Right renal cortex interstitium (tissue), 3 donors: ENCODE measurements at places on chromosomes 16 and 17.

DNA sequence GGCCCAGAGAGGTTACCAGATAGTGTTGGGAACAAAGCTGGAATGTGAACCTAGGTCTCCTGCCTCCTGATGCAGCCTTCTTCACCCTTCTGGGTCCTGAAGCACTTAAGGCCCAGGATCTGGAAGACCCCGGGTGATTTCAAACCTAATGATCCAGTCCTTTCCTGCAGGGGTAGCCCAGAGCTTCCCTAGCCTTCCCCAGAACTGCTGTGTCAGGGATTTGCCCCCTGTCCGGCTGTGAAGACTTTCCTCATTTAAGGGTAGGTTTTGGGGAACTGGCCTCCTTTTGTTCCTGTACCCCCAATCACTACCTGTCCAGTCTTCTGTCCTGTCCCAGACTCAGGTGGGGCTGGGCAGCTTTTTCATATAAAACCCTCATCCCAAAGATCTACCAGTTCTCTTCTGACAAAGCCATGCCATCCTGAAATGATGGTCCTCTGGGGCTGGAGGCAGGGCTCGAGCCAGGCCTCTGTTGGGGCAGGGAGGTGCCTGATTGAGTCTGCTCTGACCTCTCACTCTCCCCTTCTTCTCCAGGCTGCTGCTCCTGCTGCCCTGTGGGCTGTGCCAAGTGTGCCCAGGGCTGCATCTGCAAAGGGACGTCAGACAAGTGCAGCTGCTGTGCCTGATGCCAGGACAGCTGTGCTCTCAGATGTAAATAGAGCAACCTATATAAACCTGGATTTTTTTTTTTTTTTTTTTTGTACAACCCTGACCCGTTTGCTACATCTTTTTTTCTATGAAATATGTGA is 1.3 kb downstream of the MT1X start:
- no peak for DNase-seq

DNA sequence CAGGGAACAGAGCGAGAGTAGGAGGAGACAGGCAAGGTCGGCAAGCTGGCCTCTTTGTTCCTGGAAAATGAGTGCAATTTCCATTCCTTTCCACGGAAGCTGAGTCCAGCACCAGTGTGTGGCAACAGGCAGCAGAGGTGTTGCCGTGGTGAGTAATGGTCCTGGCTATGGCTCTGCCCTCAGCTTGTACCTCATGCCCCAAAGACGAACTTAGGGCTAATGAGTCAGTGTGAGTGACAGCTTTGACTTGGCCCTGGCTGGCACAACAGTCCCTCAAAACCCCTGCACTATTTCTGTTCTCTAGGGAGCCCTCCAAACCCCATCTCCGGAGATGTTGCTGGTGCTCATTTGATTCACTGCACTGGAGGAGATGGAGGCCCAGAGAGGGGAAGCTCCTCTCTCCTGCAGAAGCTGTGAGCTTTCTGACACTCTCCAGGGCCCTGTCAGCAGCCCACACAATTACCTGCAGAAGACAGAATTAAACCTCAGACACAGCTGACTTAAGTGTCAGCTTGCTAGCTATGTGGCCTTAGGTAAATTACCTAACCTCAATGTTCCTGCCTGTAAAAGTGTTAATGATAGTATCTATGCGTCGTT is 129.9 kb downstream of the TMEM132E start:
- DNase-seq = no peak

DNA sequence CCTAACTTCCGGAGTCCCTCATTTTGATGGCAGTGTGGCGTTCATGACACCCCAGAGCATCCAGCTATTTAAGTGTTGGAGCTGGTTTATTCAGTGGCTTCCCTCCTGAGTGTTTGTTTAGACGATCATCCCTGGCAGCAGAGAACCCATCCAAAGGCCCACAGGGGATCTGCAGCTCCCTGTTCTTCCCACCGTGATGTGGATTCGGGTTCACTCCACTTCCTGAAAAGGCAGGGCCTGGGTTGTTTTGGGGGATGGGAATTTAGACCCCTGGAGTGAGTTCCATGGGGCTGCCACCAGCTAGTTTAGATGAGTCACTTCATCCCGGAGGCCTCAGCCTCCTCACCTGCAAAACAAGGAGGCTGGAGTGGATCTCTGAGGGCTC is 2.3 kb downstream of the KSR1 start:
- DNase-seq = no peak

DNA sequence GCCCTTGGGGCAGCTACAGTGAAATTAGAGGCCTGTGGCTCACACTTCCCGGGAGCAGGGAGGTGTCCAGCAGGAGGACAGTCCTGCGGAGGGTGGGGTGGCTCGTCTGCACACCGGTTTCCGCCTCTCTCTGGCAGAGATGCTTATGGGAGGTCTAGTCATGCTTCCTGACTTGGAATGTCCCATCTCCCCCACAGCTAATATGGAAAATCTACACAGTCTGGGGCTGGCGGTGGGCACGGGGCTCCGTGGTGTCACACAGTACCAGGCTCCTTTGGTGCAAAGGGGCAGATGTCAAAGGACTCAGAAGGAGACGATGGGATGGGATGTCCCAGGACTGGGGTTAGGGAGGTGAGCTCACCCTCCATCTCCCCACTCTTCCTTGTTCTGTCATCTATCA is 44.1 kb upstream of the DOC2B start:
- DNase-seq = no peak

DNA sequence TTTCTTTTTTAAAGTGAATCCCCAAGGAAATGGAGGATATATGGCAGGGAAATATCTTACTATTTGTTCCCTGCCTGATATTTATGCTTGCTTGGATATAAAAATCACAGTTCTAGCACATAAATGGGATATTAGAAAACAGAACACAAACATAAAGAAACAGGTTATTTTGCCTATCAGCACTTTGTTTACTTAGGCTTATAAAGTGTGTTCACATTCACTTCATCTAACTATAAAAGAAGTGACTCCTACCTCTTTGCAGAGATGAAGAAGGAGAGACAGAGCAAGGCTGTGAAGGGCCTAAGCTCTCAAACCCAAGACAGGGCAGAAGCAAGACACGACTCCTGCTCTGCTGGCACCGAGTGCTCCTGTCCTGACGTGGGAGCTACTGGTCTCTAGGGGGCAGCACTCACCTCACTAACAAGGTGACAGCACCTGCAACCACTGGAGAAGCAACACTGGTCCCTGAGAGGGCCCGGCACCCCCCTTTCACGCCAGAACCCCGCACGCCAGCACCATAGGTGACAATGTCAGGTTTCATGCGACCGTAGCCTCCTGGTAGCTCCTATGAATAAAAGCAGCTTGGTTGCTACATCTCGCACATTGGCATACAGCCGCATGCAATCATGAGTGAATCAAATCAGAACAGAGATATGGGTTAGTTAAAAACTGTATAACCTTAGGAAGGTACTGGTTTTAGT is 32.0 kb downstream of the MBTPS1 start:
- peak; percentile 43 for DNase-seq

DNA sequence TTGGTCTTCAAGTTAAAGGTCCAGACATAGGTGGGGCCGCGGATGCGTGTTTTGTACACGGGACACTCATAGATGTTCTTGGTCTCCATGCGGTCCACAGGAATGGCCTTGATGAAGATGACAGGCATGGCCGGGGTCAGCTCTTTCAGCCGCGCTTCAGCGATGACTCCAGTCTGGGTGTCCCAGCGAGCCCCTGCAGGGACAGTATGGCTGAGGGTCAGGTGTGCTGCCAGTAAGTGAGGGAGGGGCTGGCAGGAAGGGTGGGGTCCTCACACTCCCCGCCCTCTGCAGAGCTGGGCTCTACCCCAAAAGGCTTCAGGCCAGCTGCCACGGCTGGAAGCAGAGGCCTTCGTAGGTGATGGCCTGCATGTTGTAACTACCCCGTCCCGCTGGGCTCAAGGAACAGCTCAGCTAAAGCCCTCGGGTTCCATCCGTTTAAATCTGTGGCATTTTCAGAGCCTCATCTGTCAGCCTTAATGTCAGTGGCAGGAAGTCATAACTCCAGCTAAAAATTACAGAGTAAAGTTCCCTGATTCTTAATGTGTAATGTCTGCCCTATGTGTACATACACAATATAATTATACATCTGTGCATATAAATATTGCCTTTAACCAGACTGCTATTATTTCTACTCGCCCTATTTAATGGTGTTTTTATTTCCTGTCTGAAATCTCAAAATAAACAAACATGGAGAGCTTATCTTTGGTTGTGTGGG is 45.7 kb downstream of the PGS1 start:
- DNase-seq = no peak

DNA sequence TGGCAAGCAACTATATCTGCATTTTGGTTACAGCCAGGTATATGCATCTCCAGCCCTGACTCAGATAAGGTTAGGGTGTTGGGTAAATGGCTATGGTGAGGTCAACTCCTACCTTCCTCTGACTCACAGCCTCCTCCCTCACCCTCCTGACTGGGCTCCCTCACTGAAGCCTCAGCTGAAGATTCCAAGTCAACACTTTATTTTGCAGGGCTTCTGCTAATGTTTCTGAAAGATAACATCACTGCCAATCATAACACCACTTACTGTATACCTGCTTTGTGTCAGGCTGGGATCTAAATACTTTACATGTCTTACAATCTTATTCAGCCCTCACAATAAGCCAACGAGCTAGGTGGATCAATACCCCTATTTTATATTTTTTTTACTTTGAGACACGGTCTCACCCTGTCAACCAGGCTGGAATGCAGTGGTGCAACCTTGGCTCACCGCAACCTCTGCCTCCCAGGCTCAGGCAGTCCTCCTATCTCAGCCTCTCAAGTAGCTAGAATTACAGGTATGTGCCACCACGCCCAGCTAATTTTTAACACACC is 47.8 kb upstream of the GCSH start:
- DNase-seq = no peak

DNA sequence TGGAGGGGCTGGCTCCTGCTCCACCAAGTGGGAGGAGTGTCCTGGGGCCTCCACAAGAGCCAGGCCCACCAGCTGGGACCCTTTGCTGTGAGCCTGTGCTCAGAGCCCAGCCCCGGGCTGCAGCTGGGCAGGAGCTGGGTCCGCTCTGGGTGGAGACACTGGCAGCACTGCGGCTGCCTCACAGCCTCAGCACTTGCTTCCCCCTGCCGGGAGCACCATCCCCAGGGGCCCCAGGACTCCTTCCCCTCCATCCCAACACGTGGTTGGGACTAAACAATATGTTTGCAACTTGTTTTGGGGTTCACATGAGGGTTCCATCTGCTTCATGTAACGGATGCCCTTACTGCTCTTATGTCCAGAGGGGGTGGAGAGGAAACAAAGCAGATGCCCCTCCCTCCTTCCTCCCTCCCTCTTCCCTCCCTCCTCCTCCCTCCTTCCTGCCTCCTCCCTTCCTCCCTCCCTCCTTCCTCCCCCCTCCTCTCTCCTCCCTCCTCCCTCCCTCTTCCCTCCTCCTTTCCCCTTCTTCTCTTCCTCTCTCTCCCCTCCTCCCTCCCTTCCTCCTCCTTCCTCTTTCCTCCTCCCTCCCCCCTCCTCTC is 16.3 kb upstream of the CBFA2T3 start:
- no peak for DNase-seq

DNA sequence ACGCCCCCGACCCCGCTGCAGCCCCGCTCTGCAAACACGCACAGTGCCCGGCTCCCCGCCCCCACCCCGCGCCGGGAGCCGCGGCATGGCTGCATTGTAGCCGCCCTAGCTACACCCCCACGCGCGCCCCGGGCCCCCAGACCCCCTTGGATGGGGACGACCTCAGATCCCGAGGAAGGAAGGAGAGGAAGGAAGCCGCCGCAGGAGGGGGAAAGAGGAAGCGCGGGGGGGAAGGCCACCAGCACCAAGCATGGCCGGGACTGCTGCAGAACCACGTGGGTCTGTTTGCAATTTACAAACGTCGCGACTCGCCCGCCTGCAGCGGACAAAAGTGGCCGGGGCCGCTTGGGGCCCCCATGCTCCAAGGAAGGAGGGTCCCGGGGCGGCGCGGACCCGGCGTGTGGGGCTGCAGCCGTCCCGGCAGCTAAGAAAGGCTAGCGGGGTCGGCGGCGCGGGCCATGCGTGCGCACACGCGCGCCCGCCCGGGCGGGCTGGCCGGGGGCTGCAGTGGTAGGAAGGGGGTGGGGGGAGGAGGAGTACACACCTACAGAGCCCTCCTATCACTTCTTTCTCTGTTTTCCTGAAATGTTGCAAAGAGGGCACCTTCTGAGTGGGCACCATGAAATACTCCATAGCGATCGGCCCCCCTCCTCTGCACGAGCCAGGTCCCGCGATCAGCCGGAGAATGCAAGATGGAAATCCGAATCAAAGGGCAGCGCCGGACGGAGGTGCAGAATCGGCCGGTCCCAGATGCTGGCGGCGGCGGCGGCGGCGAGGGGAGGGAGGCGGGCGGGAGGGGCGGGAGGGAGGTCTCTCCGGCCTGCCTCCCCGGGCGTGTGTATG is 488 bp downstream of the TFAP4 start:
- no peak for DNase-seq

DNA sequence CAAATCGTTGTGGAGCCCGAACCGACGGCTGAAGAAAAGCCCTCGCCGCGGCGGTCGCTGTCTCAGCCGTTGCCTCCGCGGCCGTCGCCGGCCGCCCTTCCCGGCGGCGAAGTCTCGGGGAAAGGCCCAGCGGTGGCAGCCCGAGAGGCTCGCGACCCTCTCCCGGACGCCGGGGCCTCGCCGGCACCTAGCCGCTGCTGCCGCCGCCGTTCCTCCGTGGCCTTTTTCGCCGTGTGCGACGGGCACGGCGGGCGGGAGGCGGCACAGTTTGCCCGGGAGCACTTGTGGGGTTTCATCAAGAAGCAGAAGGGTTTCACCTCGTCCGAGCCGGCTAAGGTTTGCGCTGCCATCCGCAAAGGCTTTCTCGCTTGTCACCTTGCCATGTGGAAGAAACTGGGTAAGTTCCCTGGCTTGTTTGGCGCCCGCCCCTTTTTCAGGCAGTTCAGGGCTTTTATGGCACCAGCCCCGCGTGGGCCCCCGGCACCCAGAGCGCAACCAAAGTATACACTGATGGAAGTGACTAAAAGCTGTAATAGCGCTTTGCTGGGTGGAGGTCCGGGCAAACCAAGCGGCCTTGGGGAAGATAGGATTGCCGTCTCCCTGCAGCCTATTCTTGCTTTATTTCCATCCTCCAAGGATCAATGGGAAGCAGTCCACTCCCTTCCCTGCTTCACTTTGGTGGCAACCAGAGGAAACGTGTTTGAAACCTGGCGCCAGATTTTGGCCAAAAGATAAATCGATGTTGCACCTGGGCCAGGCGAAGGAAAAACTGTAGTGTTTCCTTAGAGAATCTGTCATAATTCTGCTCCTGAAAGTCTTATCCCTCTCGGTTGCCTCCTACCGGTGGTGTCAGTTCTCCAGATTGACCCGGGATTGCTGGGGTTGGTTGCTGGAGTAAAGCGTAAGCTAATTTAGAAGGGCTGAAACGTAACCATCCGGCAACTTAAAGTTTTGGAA is 775 bp downstream of the PPM1D start:
- peak; percentile 74 for DNase-seq

DNA sequence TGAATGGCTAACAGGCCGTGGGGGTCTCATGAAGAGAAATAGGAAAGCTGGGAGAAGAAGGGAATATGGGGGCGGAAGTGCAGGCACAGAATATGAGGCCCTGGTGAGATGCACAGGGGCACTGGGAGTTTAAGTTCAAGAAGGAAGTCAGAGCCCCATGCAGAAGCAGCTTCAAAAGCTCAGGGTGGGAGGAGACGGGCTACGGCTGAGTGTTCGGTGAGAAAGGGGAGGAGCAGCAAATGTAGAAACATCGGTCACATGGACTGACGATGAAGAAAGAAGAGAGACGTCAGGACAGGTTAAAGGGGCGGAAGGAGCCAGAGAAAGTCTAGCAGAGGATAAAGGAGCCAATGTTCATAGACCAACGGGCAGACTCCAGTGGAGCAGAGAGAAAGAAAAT is 204.5 kb upstream of the ZFHX3 start:
- DNase-seq = no peak
